ENCODE measurements at places on chromosomes 12 and 14.

DNA sequence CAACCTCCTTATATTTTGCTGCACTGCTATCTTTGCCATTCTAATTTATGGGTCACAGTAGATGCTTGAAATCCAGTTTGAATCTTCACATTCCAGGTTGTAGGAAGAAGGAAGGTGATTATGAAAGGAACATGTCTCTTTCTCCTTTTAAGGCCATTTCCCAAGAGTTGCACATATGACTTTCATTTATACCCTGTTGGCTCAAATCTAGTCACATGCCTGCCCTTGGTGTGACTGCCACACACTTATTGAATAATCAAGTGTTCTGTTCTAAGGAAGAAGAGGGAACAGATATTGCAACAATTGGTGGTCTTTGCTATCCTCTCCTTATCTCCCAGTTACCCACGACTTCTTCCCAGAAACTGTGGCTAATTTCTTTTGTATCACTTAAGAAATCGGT is 404.3 kb downstream of the TMEM117 start:
- no peak for DNase-seq

DNA sequence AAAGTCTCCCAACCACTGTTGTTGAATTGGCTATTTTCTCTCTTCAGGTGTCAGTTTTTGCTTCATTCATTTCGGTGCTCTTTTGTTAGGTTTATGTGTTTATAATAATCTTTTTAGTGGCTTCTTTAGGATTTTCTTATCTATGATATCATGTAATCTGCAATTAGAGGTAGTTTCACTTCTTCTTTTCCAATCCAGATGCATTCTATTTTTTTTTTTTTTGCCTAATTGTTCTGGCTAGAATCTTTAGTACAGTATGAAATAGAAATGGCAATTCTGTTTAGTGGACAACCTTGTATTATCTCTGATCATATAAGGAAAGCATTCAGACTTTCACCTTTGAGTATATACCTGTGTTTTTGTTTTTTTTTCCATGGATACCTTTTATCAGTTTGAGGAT is 17.4 kb downstream of the CNOT2 start:
- no peak for DNase-seq

- DNase-seq: no peak
Measured at GRCh38 chr12:23039834-23040233, 414.9 kb downstream of the ETNK1 start.

GRCh38 chr12:63129927-63130326 is 21.1 kb downstream of the AVPR1A start:
- DNase-seq: no peak

GRCh38 chr12:6057700-6058099 is 66.8 kb downstream of the VWF start:
- no peak for DNase-seq

DNA sequence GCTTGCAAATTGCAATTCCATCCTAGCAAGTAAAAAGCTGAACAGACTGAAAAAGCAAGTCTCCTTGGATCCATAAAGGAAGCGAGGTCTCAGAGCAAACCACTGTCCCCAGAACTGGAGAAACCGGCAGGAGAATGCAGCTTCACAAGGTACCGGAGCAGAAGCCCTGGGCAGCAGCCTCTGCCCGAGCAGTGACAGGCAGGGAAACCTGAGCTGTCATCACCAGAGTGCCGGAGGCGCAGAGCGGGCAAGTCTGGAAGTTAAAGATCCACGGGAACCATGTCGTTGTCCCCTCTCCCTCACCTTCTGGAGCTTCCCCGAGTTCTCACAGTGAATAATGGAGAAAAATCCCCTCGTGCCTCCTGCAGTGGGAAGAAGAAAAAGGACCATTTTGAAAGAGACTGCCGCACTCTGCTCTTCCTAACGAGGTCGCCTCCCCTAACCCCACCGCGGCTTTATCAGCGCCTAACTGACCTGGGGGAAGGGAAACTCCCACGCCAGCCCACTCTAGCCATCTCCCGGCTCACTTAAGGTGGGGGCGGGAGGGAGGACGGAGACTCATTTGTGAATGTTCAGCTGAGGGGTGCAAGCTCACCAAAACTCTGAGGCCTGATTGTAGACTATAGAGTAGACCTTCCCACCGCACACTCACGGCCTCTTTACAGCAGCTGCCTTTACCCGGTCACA is 27.8 kb downstream of the FBXL14 start:
- no peak for DNase-seq

- DNase-seq: no peak
Measured at GRCh38 chr12:15220451-15220850, 766 bp downstream of the RERG start.

- DNase-seq: no peak
Measured at GRCh38 chr12:131379738-131380137, 331.2 kb upstream of the SFSWAP start.

GRCh38 chr12:57280211-57281062 is 29.4 kb upstream of the STAC3 start:
- peak; percentile 84 for DNase-seq

DNA sequence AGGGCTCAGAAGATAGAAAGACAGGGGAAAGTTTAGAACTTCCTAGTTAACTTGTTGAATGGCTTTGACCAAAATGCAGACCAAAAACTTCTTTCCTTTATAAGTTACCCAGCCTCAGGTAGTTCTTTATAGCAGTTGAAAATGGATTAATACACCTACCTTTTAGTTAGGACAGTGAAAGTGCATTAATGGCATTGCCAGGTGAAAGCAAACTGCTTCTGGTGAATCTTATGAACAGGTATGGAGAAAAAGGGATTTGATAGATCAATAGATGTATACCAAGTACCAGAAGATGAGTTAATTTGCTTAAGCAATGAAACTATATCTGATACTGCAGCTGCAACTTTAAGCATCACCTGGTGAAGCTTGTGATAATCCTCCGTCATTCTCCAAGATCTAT is 14.2 kb upstream of the STYK1 start:
- DNase-seq: no peak

GRCh38 chr12:120276734-120277133 is 11.2 kb upstream of the PXN start:
- no peak for DNase-seq
